ENCODE measurements at places on chromosomes 4 and X.

- DNase-seq: no peak
Measured at GRCh38 chr4:112938461-112939058, 110.9 kb upstream of the ANK2 start.

DNA sequence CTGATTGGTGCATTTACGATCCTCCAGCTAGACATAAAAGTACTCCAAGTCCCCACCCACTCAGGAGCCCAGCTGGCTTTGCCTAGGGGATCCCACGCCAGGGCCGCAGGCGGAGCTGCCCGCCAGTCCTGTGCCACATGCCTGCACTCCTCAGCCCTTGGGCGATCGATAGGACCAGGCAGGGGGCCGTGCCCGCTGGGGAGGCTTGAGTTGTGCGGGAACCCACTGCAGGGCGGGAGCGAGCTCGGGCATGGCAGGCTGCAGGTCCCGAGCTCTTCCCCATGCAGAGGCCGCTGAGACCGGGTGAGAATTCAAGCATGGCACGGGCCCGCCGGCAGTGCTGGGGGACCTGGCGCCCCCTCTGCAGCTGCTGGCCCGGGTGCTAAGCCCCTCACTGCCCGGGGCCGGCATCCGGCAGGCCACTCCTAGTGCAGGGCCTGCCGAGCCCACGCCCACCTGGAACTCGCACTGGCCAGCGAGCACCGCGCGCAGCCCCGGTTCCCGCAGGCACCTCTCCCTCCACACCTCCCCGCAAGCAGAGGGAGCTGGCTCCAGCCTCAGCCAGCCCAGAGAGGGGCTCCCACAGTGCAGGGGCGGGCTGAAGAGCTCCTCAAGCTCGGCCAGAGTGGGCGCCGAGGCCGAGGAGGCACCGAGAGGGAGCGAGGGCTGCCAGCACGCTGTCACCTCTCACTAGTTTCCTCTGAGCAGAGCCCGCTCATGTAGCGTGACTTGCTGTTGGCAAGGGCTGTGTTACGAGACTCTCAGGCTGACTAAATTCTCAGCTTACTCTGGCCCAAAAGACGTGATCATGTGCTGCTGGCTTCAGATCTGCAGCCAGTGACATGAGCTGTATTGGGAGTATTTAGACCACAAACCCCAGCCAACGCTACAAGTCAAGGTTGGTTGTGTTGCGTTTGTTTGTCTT is 87.5 kb downstream of the TRAPPC11 start:
- DNase-seq: no peak

DNA sequence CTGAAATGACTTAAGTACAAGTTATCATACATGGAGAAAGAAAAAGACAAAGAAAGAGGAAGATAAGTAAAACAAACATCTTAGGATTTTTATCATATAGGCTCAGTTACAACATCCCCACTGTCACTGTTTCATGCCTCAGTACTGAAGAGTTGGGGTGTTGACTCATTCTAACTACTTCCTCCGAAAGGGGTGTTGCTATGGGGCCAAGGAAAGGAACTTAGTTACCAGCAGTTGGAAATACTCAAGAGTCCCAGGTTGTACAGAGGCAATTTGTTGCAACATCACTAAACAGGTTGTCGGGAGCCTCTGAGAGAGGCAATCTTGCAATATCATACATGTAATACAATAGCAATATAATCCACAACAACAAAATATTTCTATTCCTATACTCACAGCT is 1264.7 kb downstream of the PCDH7 start:
- no peak for DNase-seq

- DNase-seq: no peak
Measured at GRCh38 chr4:188958346-188958745, 819.1 kb downstream of the TRIML1 start.
